ENCODE measurements at places on chromosomes 3 and 15. TPM values are rescaled to one million over a fixed set of nuclear protein-coding genes. Genes with fewer than 3 reads are reported as not detected.

The ITGA11 gene
- total RNA-seq: 2.4 TPM

The DZIP1L gene
- 1.6 TPM for total RNA-seq

The EPHB3 gene
- 32.9 TPM for total RNA-seq

The ISL2 gene
- 0.24 TPM for total RNA-seq
